ENCODE measurements at places on chromosomes 1 and 21. TPM values are rescaled to one million over a fixed set of nuclear protein-coding genes. Genes with fewer than 3 reads are reported as not detected.

GRCh38 chr1:178692564-178693327 lies 32.3 kb upstream of the RALGPS2 start:
- DNase-seq: no peak

The CCSAP gene
- polyA plus RNA-seq: 7.7 TPM

GRCh38 chr1:85283475-85284199 lies 7.2 kb upstream of the BCL10 start:
- no peak for DNase-seq

The SLC2A5 gene
- polyA plus RNA-seq: 16.7 TPM

The C1orf226 gene
- polyA plus RNA-seq: 0.01 TPM

DNA sequence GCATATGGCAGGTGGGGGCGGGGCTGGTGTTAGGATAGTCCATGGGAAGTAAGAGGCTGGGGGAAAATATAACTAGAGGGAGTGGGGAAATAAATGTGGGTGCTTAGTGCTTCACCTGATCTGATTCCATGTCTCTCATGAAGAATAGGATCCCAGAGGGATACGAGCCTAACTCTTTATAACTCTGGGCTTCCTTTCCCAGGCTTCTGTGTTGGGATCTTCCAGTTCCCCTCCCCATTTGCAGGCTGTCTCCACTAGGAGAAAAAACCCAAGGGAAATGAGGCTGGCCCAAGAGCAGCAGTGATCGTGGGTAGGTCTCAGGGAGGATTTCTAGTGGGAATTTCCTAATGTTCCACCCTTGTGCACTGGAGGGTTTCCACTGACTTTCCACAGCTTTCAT lies 1.6 kb downstream of the KCNJ9 start:
- DNase-seq: no peak

GRCh38 chr1:111131693-111132092 lies 8.2 kb downstream of the DRAM2 start:
- no peak for DNase-seq

DNA sequence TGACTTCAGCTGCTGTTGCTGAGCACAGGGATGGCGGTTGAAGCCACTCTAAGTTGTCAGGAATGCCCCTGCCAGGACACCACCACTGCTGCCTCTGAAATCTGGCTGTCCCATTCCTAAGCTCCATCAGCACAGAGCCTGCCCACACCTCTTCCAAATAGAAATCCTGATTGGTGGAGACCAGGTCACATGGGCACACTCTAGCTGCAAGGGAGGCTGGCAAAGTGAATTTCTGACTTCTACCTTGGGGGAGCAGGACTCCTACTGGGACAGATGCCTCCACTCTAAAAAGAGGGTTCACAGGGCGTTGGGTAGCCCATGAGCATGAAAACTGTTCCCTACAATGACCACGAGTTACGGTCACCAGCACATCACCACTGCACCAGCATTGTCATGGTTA lies 83.8 kb upstream of the TARDBP start:
- no peak for DNase-seq

The MRPL20 gene
- 59.3 TPM for polyA plus RNA-seq

The LIN28A gene
- polyA plus RNA-seq: not detected

- DNase-seq: no peak
Observed at GRCh38 chr1:44806704-44807363, at the start of gene DYNLT4. TSS of gene DYNLT4 (minus strand) at chr1:44807351. CDS start at chr1:44806668, 683 bp downstream.

- DNase-seq: peak; percentile 27
Observed at GRCh38 chr1:162070094-162070748, 730 bp downstream of the NOS1AP start.

- DNase-seq: no peak
Observed at GRCh38 chr21:43373362-43374227, 53.3 kb downstream of the SIK1 start.

- DNase-seq: no peak
Observed at GRCh38 chr1:102098536-102098935, 101.8 kb upstream of the OLFM3 start.
